ENCODE measurements at places on chromosomes 4 and X. TPM values are rescaled to one million over a fixed set of nuclear protein-coding genes. Genes with fewer than 3 reads are reported as not detected.
A peak's percentile ranks its signal among the peaks of the same experiment; 100 is the strongest.

Gene CENPVL2
- total RNA-seq: not detected

Gene GABRB1
- total RNA-seq: not detected

Gene LINC00632
- 1,334 TPM for total RNA-seq

Gene TLR2
- 35.2 TPM for total RNA-seq

Gene YY2
- total RNA-seq: 2.1 TPM

Gene SLC7A11
- total RNA-seq: 0.89 TPM

Gene DTHD1
- 0.62 TPM for total RNA-seq

Gene MAGEB2
- total RNA-seq: not detected

Gene SPIN4
- total RNA-seq: 5.8 TPM

GRCh38 chr4:5662555-5662954 is 45.8 kb downstream of the EVC2 start:
- no peak for DNase-seq

- no peak for DNase-seq
Observed at GRCh38 chr4:182895791-182896292, 21.3 kb downstream of the DCTD start.

- no peak for DNase-seq
Observed at GRCh38 chr4:26583538-26583864, 383 bp upstream of the TBC1D19 start.

GRCh38 chrX:41518127-41518840 is 71.1 kb downstream of the NYX start:
- no peak for DNase-seq

DNA sequence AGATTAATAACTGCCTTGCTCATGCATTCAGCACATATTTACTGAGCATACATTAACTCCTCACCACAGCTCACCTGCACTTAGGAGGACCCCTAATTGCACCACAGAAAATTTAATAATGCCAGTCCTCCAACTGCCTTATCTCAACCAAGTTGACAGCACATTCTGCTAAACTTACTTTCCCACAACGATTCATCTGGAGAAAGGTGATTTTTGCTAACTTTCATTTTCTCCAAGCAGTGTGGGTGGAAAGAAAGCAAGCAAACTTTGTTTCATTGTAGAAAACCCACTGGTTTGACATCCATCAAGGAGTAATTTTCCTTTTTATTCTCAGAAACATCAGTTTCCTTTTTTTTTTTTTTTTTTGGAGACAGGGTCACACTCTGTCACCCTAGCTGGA is 49.1 kb downstream of the RASGEF1B start:
- DNase-seq: no peak

- no peak for DNase-seq
Observed at GRCh38 chr4:4315461-4316149, 25.6 kb downstream of the ZBTB49 start.

DNA sequence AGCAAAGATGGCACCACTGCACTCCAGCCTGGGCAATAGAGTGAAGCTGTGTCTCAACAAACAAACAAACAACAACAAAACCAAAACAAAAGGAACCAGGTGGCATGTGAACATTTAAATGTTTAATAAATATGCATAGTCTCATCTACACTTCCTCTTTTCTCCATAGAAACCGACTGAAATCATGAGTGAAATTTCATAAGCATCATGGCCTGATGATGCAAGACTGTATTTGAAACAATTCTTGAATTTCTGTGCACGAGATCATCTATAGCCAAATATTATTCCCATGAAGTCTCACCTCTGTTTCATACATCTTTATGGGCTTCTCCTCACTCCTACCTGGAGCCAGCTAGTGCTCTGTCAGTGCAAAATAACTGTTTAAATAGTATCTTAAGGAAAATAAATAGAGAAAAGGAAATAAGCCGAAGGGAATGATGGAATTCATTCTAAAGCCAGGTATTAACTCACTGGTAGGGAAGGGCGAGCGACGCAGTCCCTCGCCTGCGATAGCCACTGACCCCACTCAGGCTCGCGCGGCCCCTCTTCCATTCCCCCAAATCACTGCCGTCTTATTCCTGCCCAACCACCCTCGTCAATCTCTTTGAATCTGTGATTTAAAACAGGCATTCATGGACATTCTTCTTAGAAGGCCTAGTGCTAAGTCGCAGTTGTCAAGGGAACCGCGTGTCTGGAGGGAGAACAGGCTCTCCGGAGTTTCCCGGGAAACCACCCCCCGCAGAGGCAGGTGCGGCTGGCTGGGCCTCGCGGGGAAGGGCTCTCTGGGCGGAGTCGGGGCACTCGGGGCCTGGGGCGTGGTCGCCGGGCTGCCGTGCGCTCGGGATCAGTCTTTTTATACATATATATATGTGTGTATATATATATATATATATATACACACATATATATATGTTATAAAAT is 52.4 kb upstream of the TRIM2 start:
- DNase-seq: peak; percentile 72

DNA sequence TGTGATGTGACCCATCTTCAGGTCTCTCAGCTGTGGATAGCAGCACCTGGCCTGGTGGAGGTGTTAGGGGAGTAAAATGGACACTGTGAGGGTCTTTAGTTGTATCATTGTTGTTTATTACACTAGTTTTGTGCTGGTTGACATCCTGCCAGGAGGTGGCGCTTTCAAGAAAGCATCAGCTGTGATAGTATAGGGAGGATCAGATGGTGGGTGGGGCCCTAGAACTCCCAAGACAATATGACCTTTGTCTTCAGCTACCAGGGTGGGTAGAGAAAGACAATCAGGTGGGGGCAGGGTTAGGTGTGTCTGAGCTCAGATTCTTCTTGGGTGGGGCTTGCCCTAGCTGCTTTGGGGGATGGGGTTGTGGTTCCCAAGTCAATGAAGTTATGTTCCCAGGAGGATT is 162.8 kb downstream of the PPP1R2C start:
- no peak for DNase-seq

- DNase-seq: no peak
Observed at GRCh38 chrX:65609237-65609636, 58.2 kb upstream of the MSN start.

DNA sequence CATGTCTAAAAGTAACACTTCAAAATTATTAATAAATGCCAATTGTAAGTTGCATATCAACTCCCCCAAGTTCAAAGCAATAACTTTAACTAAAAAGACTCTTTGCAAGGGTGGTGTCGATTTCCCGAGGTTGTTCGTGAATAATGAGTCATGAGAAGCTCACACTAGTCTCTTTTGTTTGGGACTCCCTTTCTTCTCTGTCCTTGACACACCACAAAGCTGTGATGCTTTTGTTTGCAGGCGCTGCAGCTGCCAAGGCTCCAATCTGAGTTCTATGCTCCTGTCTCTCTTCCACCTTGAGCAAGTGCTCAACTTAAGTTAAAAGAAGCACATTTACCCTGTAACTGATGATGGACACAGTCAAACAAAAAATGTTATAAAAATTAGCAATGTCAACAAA is 65.9 kb downstream of the FAT1 start:
- DNase-seq: no peak

DNA sequence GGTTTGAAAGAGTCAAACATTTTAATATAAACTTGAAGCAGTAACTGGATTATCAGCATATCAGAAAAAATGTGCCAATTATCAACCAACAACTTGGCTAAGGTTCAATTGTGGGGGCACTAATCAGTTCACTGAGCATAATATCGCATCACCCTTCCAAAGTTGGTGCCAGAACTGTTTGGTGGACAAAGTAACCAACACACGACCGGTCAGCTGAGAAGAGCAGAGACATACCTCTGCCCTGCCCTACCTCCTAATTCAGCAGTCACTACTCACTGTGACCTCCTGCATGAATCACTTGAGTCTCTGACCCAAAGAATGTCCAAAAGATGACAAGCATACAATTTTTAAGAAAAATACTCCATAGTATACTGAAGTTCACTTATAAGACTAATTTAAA is 53.2 kb downstream of the TSPAN5 start:
- no peak for DNase-seq

DNA sequence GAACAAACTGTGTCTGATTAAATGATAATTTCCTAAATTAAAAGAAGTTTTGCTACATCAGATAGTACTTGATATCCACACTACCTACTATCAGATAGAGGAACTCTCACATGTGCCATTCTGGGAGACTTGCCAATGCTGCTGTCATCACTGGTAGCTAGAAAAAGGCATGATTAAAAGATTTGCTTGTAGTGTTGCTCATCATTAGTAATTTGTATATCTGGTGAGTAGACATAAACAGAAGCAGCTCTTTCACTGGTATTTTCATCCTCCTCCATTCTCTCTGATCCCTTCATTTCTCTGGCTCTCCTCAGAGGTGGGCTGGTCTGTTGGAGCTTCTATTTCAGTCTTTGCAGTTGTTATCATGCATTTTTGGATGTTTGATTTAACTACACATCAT is 56.0 kb downstream of the SPRY1 start:
- DNase-seq: peak; percentile 75

DNA sequence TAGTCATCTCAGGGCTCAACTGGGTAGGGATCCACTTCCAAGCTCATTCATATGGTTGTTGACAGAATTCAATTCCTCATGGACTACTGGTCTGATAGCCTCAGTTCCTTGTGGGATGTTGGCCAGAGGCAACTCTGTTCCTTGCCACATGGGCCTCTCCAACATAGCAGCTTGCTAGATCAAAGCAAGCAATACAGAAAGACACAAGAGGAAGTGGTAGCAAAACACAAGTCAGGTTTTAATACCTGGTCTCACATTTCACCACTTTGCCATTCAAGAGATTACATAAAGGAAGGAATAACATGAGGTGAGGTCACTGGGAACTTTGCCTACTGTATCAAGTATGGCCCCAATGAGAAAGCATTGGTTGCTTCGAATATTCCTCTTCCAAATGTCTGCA is 79.2 kb downstream of the PRSS12 start:
- DNase-seq: no peak

- DNase-seq: no peak
Observed at GRCh38 chr4:153324046-153324445, 20.4 kb upstream of the MND1 start.

DNA sequence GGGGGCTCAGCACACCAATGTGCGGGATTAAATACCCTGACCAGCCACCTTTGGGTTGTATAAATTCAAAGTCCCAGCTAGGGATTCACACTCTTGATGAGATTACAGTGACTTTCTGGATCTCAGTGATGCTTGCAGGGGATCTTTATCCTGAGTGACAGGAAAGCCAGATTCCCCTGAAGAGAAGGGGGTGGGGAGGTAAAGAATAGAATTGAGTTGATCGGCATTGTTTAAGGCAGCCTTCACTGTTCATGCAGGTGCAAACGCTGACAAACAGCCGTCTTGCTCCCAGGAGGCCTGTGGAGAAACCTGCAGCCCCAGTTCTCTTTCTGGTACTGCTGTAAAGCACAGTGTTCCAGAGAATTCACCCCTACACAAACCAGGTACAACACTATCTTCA is 19.0 kb downstream of the CXXC4 start:
- DNase-seq: no peak

GRCh38 chr4:147678796-147679549 is 5.0 kb downstream of the PRMT9 start:
- DNase-seq: no peak

GRCh38 chr4:1413687-1414479 is 7.6 kb upstream of the NKX1-1 start:
- DNase-seq: no peak

- DNase-seq: no peak
Observed at GRCh38 chr4:72888331-72888730, 181.2 kb downstream of the COX18 start.

DNA sequence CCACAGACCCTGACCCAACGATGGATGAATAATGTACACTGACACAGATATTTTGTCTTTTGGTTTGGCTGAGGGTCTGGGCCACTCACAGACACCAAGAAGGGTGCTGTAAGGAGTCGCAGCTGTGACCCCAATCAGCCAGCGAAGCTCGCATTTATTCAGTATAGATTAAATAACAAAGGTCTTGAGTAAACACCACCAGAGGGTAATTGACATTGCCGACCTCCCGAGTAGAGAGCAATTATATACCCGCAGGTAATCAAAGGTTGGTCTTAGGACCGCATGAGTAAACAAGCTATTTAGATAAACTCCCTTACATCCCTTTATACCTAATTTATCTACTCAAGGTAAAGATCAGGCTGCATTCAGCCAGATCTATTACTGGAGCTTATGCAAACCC is 297.1 kb downstream of the ADAM29 start:
- no peak for DNase-seq

DNA sequence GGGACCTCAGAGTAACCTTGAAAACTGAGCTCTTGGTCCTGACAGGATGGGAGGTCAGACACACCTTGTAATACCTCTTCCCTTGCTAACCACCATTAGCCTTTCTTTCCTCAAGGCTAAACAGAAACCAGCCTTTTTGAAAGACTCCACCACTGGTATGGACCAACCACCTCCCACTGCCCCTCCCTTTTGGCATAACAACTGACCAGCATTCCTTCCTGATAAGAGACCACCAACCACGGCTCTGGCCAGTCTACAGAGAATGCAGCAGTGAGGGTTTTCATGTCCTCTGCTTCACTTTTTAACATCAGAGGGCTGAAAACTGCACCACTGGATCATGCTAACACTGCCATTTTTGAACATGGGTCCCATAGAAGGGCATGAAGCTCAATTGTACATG is 100.2 kb upstream of the MID1IP1 start:
- no peak for DNase-seq

GRCh38 chrX:55783723-55784122 is 66.2 kb downstream of the RRAGB start:
- DNase-seq: no peak

- no peak for DNase-seq
Observed at GRCh38 chrX:101482296-101482695, 3.0 kb upstream of the ARMCX4 start.

DNA sequence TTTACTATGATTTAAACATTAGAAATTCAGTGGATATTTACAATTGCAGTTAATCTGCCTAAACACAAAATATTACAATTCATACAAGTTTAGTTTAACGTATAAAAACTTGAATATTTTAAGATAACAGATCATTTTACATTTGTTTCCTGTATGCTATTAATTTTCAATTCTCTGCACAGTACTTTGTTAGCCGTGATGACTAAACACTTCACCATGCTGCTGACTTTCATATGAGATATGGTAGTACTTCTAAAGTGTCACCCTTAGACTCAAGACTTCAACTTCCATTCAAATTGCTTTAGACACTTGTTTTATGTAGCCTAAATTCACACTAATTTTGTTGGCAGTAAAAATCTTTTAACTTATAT is 1646.4 kb upstream of the ADGRL3 start:
- no peak for DNase-seq

- no peak for DNase-seq
Observed at GRCh38 chr4:110900213-110900769, 277.4 kb upstream of the PITX2 start.

GRCh38 chr4:3639613-3640586 is 107.7 kb upstream of the LRPAP1 start:
- no peak for DNase-seq

DNA sequence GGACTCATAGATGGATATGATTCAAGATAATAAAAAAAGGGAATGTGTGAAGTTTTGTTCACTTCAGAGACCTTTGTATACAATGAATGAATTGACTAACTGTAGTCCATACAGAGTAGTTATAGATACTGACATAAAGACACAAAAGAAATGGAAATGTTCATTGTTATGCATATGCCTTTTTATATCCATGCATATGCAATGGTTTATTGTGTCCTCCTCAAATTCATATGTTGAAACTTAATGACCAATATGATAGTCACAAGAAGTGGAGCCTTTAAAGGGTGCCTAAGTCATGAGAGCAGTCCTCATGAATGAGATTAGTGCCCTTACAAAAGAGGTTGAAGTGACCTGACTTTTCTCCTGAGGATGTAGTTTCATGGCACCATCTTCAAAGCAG is 467.5 kb upstream of the NDST4 start:
- no peak for DNase-seq

GRCh38 chr4:158255727-158256324 is 45.5 kb downstream of the TMEM144 start:
- no peak for DNase-seq

- no peak for DNase-seq
Observed at GRCh38 chrX:77114501-77114900, 332.7 kb upstream of the FGF16 start.
